ENCODE measurements at places on chromosomes 13 and 19.

DNA sequence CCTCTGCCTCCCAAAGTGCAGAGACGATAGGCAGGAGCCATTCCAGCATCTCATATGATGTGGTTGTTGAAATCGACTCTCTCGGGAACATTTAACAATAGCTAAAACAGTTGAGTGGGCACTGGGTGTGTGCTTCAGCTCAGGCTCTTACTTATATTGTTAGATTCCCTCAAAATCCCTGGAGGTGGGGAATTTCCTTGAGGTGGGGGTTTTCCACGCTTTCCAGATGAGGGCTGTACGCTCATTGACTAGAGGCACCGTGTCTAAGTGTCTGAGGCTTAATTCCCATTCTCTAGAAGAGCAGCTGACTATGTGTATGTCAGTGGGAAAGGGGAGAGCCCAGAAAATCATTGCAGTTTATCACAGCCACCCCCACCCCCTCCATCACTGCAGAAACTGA, 10.8 kb upstream of the GRAMD1A start:
- DNase-seq, result no peak

- no peak for DNase-seq
Observed at GRCh38 chr19:53659292-53659691, 27.5 kb downstream of the DPRX start.

DNA sequence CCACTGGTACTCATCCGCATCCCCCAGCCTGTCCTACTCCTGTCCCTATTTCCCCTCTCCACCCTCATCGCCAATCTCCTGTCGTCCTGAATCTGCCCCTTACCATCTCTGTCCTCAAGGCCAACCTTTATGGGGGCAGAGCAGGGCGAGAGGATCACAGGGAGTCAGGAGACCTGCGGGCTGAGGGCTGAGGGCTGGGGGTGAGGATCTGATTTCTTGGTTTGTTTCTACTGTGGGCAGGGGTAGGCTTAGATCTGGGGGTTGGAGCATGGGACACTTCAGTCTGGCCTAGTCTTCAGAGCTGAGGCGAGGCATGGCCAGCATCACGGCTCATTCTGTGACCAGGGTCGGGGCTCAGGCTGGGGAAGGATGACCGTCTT, 16.5 kb upstream of the ERCC1 start:
- DNase-seq, result no peak

- peak; percentile 96 for DNase-seq
Observed at GRCh38 chr19:8367327-8368001, 3.5 kb downstream of the ANGPTL4 start.

DNA sequence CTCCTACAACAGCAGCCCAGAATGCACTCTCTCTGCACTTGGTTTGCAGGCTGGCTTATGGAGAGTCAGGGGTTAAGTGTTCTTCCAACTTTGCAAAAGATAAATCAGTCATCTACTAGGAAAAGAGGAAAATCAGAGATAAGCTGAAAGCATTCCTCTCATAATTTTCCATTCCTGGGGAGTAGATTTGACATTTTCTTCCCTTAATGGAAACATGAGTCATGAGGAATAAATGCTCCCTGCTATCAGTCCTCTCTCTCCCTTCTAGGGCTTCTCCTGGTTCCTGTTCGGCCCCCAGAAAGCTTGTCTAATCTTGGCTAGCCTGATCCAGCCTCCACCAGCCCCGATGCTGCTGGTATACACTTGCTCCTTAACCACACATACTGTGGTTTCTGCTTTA, 28.4 kb upstream of the ENOX1 start:
- no peak for DNase-seq

DNA sequence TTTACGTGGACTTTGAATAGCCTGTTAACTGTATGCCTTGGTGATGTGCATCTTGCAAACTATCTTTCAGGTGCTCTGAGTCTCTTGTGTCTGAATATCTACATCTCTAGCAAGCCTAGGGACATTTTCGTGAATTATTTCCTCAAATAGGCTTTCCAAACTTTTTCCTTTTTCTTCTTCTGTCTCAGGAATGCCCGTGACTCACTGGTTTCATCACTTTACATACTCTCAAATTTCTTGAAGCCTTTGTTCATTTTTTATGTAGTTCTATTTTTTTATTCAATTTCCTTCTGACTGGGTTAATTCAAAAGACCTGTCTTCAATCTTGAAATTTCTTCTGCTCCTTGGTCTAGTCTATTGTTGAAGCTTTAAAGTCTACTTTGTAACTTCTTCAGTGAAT, 332.2 kb downstream of the OXGR1 start:
- DNase-seq, result no peak

DNA sequence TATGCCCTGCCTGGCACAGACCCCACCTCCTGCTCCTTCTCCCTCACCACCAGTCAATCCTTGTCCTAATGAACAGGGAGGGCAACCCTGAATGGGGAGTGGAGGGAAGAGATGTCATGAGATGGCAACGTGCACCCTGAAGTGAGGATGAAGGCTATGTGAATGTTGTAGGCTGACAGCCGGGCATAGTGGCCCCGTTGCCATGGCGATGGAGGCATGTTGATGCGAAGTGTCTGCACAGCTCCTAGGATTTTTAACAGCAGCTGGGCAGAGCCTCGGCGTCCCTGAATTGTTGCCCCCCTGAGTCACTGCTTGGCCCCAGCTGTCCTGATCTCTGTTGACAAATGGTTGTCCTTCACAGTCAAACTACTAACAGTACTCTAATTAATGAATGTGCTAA, 4.8 kb upstream of the ALOX5AP start:
- DNase-seq, result no peak

DNA sequence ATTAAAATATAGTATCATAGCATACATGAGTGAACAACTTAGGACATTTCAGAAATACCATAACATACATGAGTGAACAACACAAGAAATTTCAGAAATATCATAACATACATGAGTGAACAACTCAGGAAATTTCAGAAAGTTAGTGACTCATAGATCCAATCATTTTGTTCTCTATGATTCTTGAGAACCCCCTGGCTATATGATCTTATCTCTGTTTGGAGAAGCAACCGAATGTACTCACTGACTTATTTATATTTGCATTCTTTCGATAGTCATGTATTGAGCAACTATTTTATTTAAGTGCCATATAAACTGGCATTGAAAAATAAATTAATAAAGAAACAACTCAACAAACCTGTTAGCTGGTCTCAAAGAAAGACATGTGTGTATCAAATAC, 251.1 kb downstream of the EFNB2 start:
- DNase-seq, result no peak

DNA sequence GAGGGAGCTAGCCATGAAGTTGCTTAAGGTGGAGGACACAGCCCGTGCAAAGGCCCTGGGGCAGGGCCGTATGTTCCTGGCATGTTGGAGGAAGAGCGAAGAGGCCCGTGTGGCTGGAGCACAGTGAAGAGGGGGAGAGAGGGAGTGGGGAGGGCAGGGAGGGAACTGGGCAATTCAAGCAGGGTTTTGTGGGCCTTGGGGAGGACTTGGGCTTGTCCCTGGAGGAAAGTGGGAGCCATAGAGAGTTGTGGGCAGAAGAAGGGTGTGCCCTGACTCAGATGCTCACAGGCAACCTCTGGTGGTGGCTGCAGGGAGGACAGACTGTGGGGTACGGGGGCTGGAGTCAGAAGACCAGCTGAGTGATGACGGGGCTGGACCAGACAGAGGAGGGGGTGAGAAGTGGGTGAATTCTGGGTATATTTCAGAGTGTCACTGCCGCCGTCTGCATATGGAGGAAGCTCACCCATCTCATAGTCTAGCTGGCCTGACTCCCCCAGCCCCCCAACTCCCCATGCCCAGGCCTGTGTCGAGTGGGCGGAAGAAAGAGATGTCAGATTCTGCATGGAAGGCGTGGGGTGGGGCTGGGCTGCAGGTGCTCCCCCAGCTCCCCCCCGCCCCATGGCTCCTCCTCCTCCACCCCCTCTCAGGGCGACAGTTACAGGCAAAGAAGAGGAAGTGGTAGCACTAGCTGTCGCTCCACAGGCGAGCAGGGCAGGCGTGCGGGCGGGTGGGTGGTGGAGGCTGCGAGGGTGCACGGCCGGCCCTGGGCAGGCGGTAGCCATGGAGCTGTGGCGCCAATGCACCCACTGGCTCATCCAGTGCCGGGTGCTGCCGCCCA, at the start of gene VAV1:
Gene VAV1, plus strand, starts transcription at position 681 of the 838 bp plus-strand sequence. Its CDS starts 100 bp downstream, at position 781.
- DNase-seq, result no peak

- no peak for DNase-seq
Observed at GRCh38 chr19:58397533-58398037, 2.1 kb downstream of the RNF225 start.

- DNase-seq, result no peak
Observed at GRCh38 chr13:112111239-112111857, 44.4 kb downstream of the SOX1 start.

DNA sequence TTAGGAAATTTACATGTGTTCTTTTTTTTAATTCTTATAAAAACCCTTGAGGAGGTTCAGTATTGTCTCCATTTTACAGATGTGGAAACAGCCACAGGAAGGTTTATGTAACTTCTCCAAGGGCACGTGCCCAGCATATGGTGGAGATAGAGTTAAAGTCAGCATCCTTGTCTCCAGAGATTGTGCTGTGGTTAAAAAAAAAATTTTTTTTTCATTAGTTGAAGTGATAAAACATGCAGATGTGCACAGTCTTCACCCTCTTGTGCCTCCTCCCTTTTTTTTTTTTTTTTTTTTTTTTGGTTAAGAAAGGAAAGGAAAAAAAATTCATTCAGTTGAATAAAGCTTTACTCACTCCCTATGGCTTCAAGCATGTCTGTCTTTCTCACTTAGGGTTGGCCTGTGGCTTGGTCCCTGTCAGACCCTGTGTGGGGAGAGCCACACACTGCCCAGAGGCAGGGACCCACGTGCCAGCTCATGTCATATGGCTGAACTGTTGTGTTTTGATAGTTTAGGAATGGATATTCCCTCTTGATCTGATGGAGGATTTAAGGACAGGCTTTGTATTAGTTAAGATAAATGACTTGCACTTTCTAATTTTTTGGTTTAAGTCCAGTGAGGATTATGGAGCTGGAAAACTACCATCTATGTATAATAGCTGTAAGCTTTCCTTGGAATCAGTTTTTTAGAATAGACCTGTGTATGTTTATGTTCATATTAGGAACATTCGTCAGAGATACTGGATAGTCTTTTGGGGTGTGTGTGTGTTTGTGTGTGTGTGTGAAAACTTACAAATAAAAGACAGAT, 19.3 kb downstream of the RNASEH2B start:
- no peak for DNase-seq

GRCh38 chr19:48354332-48354992, 9.3 kb downstream of the TMEM143 start:
- DNase-seq, result peak; percentile 58

DNA sequence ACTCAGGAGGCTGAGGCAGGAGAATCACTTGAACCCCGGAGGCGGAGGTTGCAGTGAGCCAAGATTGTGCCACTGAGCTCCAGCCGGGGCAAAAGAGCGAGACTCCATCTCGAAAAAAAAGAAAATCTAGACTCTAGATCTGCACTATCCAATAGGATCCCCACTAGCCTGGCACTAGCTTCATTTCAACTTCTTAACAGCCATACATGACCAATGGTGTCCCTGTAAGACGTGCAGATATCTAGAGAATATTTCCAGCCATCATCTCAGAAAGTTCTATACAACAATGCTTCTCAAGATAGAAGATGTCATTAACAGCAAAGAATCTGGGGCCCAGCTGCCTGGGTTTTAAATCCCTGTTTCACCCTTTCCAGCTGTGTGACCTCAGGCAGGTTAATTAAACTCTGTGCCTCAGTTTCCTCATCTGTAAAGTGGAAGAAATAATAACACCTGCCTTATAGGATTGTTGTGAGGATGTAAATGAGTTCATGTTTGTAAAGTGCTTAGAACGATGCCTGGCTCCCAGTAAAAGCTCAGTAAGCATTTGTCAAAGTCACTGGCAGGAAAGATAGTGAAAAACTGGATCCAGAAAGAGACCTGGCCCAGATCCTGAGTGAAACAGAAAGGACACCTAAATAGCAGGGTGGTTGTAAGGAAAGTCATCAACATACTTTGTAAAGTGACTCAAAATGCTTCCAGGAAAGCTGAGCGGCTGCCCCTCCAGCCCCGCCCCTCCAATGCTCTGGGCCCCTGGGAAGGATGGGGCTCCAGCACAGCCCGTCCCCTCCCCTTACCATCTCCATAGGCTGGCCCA, 13.5 kb downstream of the WIZ start:
- DNase-seq, result no peak
